ENCODE measurements at places on chromosomes 16 and 17.

GRCh38 chr17:11825572-11826209 lies 171.6 kb downstream of the ZNF18 start:
- no peak for DNase-seq

DNA sequence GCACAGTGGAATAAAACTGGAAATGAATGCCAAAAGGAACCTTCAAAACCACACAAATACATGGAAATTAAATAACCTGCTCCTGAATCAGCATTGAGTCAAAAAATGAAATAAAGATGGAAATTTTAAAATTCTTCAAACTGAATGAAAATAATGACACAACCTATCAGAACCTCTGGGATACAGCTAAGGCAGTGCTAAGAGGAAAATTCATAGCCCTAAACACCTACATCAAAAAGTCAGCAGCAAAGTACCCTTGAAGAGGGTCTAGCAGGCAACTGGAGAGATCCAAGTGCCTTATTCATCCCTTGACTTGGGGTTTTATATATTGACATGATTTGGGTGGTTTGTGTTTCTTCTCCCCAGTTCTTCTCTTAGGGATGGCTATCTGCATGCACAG lies 294.1 kb downstream of the PMP22 start:
- DNase-seq = no peak

DNA sequence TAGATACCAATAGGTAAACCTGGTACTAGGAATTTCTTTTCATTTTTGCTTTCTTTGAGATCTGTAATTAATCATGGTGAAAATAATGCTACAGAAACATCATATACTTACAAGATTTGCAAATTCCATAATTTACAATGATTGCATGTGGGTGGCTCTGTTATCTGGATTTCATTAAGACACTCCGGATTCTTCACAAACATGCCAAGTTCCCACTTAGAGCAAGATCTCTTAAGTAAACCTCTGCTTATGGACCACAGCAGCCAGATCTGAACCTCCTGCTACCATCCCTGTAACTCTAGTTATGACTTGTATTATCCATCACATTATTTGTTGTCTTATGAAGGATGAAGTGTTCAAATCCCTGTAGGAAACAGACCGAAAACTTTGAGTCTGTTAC lies 424.7 kb downstream of the CDH13 start:
- no peak for DNase-seq

DNA sequence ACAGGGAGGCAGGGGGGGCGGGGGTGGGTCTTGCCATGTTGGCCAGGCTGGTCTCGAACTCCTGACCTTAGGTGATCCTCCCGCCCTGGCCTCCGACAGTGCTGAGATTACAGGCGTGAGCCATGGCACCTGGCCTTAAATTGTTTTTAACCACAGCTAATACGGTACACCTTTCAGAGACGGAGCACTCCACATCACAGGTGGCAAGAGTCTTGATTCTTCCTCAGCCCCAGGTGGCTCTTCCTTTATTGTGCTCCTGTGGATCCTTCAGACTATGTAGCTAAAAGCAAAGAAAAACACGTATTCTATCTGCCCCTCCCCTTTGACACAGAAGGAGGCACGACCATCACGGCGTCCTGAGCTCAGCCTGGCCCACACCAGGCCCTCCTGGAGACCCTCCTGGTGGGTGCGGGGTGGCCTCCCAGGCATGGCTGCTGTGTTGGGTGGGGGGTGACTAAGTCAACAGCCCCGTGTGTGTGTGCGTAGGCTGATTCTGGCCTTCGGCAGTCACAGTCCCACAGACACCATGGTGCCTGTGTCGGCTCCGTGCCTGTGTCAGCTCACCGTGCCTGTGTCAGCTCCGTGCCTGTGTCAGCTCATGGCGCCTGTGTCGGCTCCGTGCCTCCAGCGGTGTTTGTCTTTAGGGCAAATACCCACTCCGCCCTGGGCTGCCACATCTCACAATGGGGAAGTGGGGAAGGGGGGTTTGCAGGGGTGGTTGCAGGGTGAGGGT lies 10.8 kb upstream of the SECTM1 start:
- no peak for DNase-seq

GRCh38 chr16:85471469-85472431 lies 141.4 kb upstream of the GSE1 start:
- DNase-seq = no peak

DNA sequence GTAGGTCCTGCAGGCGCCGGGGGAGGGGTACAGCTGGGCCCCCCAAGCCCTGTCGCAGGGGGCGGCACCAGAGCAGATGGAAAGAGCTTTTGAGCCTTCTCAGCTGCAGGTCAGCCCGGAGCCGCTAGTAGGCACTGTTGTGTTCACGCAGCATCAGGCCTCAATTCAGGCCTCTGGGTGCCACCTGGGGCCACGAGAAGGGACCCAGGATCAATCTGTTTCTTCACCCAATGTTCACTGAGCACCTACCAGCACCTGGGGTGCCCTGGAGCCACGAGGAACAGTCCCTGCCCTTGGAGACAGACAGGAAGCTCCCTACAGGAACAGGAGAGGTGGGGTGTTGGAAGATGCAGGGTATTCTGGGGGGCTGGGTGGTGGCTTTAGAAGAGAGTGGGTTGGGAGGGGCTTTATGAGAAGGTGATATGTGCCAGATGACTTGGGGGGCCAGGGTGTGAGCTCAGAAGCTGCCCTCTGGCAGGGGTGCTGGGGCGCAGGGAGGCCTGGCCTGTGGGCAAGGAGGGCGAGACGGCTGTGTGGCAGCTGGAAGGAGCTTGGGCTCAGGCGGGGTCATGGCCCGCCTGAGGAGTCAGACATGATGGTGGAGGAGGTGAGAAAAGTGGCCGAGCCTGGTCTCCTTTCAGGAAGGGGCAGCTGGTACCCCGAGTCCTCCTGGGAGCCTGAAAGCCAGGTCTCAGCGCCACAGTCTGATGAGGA lies 121.9 kb upstream of the GSE1 start:
- no peak for DNase-seq

GRCh38 chr16:56795011-56795410 lies 65.1 kb downstream of the NUP93 start:
- no peak for DNase-seq

DNA sequence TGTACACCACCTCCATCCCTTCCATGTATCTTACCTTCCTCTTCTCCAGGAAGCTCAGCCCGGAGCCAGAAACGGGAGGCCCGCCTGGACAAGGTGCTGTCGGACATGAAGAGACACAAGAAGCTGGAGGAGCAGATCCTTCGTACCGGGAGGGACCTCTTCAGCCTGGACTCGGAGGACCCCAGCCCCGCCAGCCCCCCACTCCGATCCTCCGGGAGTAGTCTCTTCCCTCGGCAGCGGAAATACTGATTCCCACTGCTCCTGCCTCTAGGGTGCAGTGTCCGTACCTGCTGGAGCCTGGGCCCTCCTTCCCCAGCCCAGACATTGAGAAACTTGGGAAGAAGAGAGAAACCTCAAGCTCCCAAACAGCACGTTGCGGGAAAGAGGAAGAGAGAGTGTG lies 756 bp upstream of the MVP start:
- no peak for DNase-seq

DNA sequence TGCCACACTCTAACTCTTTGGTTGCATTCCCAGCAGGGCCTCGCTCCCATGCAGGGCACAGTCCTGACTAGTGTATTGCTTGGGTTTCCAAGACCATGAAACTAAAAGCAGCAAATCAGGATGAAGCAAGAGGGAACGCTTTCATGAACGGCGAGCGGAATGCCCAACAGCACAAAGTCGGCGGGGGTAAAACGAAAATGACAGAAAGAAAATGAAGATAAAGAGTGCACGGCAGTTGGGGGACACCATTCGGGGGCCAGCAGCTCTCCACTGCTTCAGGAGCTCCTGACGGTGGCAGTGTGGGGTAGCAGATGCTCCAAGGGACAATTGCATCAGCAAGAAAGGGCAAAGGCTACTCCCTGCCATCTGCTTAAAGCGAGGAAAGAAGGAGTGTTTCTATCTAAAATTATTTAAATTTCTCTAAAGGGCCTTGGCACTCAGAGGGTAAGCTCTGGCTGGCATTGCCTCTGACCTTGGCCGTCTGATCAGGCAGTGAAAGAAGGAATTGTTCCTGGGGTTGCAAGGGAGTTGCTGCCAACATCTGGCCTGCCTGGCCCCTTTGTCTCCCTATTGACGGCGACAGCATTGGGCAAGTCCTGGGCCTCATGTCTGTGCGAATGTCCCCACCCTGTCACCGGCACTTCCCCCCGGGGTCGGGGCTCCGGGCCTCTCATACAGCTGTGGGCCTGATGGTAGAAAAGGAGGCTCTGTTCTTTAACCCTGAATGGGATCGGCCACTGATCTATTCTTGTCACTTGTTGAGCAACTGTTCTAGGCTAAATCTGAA lies 138.2 kb downstream of the CMIP start:
- DNase-seq = no peak

DNA sequence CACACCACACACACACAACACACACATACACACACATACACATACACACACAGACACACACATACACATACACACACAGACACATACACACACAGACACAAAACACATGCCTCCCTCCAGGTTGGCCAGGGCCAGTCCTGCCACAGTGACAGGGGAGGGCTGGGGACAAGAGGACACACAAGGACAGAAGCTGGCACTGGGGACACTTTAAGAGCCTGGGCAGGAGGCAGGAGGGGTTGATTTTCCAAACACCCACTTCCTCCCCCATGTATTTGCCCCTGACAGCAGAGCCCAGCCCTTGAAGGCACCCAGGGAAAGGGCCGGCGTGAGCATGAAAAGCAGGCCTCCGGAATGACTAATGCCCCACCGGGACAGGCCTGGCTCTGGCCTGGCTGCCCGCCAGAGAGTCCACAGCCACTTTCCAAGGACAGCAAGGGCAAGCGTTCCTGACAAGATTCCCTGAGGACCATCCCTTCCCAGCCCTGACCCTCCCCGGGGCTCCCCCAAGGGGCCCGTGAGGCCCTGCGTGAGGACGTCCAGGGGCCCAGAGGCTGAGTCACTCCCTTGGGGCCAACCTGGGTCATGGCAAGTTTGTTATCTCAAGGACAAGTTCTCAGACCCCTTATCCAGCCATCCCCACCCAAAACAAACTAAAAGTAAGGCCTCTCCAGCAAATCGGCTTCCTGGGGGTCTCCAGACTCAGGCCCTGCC lies 235.6 kb downstream of the ZNF423 start:
- DNase-seq = no peak

- no peak for DNase-seq
Measured at GRCh38 chr17:63819585-63820537, 7.4 kb upstream of the PSMC5 start.

DNA sequence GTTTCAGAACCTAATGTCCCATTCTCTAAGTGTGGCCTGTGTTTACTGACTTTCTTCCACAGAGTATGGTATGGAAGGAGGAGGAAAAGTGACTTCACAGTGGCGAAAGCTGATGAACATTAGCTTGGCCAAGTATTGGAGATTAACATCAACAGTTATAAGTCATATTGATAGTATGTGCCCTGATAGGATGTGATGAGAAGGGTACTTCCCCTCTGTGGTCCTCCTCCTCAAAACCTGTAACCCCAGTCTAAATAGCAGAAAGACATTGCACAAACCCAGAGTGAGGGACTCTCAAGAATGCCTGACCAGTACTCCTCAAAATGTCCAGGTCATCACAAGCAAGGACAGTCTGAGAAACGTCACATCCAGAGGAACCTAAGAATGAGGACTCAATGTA lies 73.1 kb downstream of the CLEC16A start:
- DNase-seq = no peak

- DNase-seq = no peak
Measured at GRCh38 chr17:72945473-72945872, 147.0 kb downstream of the SLC39A11 start.

DNA sequence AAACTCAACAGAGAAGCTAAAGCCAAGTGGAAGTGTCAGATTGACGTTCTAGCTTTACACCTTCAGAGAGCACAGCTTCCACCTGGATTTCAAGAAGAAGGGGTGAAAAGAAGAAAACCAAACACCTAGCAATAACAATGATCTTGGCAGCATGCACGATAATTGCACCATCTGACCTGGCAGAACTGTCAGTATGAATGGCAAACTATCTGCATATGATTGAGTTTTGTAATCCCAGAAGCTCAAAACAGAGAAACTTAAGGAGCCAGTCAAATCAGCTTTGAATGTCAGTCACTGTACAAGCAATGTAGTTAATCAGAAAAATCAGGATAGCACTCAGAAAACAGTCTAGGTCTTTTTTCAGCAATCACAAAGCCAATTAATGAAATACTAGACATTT lies 427.1 kb downstream of the ZFHX3 start:
- DNase-seq = no peak

DNA sequence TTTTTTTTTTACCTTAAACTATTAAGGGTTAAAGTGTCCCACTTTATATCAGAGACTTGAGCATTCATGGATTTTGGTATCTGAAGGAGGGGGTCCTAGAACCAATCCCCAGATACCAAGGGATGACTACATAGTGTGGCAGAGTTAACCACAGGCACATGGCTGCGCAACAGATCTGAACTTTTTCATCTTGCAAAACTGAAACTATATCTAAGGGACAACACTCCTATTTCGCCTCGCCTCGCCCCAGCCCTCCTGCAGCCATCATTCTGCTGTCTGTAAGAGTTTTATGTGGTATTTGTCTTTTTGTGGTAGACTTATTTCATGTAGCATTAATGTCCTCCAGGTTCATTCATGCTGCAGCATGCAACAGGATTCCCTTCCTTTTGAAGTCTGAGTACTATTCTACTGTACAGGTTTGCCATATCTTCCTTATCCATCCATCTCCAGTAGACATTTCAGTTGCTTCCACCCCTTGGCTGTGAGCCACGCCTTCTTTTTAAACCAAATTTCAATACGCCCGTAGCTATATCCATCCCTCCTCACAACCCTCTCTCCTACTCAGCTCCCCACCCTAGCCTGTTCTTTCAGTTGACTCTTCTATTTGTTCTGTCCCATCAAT lies 53.2 kb downstream of the AMFR start:
- DNase-seq = no peak

DNA sequence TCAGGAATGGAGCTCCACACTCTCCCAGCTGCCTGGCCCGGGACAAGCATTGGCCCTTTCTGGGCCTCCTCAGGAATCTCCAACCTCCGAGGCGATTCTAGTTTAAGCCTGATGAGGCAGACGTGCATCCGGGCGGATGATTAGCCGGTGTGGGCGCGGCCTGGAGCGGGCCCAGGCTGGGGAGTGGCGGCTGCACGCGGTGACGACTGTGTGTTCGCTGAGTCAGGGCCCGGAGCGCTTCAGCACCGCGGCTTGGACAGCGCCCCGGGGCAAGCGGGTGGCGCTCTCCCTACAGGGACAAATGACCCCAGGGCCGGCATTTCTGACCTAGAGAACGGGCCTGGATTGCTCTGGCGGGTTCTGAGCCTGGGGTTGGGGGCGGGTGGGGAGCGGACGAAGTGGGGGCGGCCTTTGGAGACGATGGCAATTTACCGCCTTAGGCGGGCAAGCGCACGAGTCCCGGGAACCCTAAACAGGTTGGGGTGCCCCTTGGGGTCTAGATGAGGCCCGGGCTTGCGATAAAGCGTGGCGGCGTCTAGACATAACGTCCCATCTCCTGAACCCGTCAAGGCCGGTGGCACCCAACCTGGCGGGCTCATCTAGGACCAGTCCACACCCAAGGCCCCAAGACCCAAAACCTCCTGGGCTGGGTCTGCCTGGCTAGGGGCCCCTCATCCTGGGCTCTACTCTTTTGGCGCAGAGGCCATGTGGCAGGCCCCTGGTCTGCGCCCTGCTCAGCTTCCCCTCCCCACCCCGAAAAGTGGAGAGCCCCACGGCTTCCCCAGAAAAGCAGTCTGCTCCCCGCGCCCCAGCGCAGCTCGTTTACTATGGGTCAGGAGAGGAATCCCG lies 22.3 kb upstream of the ZNHIT3 start:
- peak; percentile 26 for DNase-seq

- DNase-seq = no peak
Measured at GRCh38 chr17:28573521-28573920, 2.2 kb upstream of the PIGS start.
